ENCODE measurements at places on chromosomes 4 and X. TPM values are rescaled to one million over a fixed set of nuclear protein-coding genes. Genes with fewer than 3 reads are reported as not detected.
A peak's percentile ranks its signal among the peaks of the same experiment; 100 is the strongest.

Gene ERVMER34-1
- total RNA-seq: not detected

Gene MFAP3L
- 15.2 TPM for total RNA-seq

Gene SNX25
- total RNA-seq: 31.3 TPM

Gene RNF175
- not detected for total RNA-seq

Gene PAGE4
- total RNA-seq: not detected

Gene NWD2
- not detected for total RNA-seq

Gene F8
- 7.7 TPM for total RNA-seq

Gene HERC5
- 13.4 TPM for total RNA-seq

Gene FOXR2
- total RNA-seq: not detected

Gene ANK2
- total RNA-seq: 81.6 TPM

Gene TCEAL7
- total RNA-seq: 2.8 TPM

Gene DBET
- not detected for total RNA-seq

Gene P2RY4
- total RNA-seq: 1.4 TPM

- no peak for DNase-seq
These were observed 31.8 kb downstream of the PLAC8 start for GRCh38 chr4:83082777-83083176.

DNA sequence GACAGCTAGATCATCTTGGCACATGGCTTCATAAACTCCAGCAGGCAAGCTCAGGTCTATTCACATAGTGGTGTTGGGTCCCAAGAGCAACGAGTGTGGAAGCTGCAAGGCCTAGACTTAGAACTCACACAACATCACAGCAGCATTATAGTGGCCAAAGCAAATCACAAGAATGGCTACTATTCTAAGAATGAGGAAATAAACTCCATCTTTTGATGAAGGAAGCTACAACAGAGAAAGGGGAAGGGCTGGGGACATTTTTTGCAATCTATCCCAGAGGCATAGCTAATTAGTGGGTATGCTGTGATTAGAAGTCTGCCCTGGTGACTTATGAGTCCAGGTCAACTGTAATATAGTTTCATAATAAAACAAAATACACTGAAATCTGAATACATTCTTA, 42.9 kb upstream of the TAB3 start:
- DNase-seq: no peak

- no peak for DNase-seq
These were observed 99.4 kb upstream of the STX18 start for GRCh38 chr4:4641254-4641653.

DNA sequence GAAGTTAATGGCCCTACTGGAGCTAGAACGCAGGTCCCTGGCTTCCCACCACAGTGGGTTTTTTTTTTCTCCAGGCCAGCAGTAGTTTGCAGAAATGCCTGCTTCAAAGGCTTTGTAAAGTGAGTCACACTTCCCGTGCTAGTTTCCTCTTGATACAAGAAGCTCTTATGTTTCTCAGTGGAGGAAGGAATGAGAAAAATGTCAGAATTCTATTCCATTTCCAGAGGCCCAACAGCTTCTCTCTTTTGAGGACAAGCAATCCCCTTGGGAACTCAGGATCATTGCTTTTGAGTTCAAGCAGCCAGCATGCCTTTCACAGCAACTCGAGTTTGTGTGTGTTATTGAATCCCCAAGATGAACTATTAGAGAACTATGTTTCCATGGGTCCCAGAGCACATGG, 134.3 kb downstream of the GUCY2F start:
- DNase-seq: no peak

DNA sequence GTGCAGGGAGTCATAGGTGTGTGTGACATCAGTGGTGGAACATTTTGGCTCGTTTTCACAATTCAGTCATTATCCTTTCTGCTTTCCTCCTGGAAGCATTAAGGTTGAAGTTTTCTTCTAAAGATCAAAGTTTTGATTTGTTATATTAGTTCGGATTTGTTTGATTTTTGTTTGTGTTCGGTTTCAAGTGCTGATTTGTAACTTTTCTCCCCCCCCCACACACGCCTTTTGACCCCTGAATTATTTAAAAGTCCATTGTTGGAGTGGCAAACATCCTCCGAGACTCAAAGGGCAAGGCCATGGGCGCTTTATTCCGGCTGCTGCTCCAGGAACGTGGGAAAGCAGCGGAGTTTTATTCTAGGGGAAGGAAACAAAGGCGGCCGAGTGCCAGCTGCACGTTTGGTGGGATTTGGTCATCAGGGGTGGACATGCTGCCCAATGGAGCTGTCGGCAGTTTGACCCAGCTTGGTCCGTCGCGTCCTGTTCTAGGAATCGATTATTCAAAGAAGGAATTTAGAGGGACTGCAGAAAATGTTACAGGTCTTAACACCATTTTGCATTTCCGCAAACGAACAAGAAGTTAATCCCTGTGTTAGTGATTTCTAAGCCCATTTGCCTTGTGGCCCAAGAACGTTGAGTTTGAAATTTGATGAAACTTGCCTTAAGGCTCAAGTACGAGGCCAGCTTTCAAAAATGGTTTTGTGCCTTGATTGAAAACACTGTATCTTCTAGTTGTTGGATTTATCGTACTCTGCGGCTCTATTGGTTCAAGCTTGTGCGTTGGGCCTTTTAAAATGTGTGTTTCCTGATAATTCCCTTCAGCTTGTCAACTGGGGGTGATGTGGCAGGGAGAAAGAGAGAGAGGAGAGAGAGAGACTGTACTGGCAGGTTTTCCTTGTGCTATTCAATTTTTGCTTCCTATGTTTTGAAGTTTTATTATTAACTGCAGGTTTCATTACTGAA, 565 bp upstream of the ZNF41 start:
- no peak for DNase-seq

GRCh38 chrX:53287493-53288138, 6.2 kb upstream of the IQSEC2 start:
- DNase-seq: peak; percentile 7

- no peak for DNase-seq
These were observed 812 bp upstream of the KDM6A start for GRCh38 chrX:44871931-44872820.

GRCh38 chr4:105805501-105806120, 89.7 kb upstream of the NPNT start:
- no peak for DNase-seq

DNA sequence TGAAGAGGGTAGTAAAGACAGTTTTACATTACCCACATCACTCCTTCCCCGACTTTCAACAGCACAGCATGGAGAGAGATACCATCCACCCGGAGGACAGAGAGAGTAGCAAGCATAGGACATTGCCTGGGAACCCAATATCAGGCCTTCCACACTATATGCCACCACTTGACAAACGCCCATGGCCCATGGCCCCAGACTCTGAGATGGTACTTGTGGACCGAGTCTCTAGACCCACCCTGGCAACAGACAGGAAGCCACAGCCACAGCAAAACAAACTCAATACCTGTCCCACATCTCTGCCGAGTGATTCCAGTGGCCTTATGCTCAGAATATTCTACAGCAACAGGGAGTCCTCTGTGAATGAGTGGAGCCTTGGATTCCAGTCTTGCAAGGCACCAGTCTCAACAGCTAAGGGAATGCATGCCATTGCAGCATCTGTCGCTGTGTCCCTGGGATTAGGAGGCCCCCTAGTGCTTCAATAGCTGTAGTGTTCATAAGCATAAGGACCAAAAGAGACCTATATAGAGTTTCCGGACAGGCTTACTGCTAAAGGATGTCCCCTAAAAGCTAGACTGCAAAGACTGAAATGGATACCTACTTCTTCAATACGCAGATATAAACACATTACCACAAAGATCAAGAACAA, 14.7 kb upstream of the CT55 start:
- no peak for DNase-seq

DNA sequence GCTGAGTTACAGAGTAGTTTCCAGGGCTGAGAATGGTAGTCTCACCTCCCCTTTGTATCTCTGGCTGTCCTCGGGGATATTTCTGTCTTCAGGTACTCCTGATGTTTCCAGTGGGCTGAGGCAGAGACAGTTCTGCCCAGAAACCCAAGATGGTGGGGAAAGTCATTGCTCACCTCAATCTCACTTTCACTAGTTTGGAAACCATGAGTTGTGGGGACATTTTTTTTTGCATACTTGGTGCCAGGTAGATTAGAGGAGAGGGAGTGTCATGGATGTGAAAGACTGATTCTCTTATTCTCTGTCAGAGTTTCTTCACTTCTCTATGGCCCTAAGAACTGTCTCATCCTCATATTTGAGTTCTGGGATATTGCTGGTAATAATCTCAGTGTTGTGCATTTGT, 708.6 kb upstream of the MAGEB2 start:
- DNase-seq: no peak

- no peak for DNase-seq
These were observed 22.9 kb upstream of the ANK2 start for GRCh38 chr4:113026556-113026955.

DNA sequence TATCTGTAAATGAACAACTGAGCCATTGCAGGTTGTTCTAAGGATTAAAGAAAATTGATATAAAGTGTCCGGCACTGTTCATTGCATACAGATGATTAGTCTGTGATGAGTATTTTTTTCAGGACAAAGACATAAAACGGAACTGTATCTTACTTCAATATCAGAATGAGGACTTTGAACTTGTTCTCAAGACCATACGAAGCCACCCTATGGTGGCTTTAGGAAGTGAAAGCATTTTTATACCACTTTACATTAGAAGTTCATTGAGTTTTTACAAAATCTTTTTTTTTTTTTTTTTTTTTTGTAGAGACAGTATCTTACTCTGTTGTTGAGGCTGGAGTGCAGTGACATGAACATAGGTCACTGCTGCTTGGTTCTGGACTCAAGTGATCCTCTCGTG, 45.2 kb upstream of the TRIM2 start:
- DNase-seq: no peak

DNA sequence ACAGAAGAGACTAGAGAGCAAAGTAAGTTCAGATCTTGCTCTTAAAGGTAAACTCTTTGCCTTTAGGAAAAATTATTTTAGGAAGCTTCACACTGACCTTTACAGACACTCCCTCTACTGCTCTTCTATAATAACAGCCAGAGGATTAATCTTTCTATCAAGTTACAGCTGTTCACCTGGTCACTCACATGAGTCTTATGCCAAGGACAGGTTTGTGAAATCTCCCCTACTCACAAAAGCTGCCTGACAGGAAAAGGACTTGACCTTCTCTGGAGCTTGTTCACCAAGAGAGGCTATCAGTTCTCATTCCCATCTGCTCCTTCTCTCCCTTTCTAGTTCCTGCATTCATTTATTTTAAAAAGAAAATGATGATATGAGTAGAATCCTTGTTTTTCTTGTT, 117.3 kb downstream of the C4orf51 start:
- no peak for DNase-seq

GRCh38 chr4:2257361-2258081, 4.4 kb downstream of the MXD4 start:
- DNase-seq: peak; percentile 1

- DNase-seq: no peak
These were observed 1.1 kb upstream of the PGRMC2 start for GRCh38 chr4:128288689-128289106.

DNA sequence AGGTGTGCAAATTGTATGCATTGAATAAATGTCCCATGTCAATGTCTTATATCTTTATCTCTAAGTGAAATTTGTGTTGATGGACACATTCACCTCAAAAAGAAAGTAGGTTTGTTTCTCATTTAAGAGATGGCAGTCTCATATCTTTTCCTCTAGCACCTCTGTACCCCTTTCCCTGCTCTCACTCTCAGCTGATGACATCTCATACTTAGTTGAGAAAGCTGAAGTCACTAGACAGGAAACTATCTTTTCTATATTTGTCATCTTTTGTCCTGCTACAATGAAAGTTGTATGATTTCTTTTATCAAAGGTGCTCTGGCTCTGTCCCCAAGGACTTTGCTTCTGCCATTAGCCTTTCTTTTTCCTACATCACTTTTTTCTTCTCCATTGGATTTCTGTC, 84.0 kb upstream of the GRPR start:
- DNase-seq: no peak

DNA sequence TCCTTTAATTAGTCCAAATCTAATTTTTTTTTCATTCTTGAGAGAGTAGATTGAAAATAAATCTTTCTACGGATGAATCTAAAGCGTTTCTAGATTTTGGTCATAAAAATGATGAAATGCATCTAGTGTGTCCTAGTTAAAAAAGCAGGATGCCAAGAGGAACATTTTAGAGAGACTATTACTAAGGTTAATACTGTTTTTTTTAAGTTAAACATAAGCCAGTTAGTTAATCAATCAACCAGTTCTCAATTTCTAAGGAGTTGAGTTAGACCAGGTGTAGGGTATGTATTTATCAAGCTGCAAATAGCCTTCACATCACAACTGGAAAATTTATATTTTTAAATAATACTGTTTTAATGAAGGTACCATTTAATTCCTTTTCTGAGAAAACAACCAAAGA, 679.5 kb upstream of the IGFBP7 start:
- DNase-seq: no peak

DNA sequence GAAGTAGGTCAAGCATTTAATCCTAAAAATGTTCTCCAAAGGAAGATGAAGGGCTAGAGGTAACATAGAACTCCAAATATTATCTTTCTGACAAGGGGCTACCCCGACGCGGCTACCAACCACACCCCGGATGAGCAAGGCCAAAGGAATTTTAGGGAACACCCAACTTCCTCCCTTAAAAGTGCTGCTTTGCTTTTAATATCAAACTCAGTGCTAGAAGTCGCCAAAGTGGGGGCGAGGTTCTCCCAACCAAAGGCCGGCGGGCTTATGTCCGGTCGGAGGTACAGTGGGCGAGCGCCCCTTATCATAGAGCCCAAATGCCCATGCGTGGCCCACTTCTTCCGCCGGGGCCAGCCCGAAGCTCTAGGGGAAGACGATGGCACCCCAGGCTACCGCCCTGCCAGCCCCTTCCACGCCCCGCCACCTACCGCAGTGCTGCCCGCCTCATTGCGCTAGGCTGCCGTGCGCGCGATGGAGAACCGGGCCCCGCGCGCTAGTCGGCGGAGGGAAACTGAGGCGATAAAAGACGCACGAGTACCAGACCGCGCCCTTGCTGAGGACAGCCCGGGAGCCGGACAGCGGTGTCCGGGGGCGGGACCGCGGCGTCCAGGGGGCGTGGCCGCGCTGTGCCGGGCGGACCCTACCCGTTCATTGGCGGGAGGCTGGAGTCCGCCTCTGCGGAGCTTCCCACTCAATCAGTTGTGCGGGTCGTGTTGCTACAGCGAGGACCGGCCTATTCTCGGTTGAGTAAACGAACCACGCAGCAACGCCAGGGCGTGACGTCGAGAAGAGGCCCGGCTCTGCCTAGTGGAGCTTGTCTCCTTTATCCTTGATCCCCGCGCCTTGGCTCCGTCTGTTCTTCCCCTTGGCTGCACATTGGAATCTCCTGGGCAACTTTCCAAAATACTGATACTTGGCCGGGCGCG, at the start of gene ACOT9:
Gene ACOT9 (minus strand): TSS at position 580 of the 926 bp plus-strand sequence. CDS start 132 bp downstream, at position 448.
- peak; percentile 68 for DNase-seq

Measured in thoracic aorta (tissue), 2 donors.